ENCODE measurements at places on chromosomes 7 and 10.

GRCh38 chr7:92244808-92245486 lies 767 bp downstream of the KRIT1 start:
- DNase-seq: no peak

- DNase-seq: no peak
These were observed 66.6 kb downstream of the FRMPD2 start for GRCh38 chr10:48207853-48208252.

DNA sequence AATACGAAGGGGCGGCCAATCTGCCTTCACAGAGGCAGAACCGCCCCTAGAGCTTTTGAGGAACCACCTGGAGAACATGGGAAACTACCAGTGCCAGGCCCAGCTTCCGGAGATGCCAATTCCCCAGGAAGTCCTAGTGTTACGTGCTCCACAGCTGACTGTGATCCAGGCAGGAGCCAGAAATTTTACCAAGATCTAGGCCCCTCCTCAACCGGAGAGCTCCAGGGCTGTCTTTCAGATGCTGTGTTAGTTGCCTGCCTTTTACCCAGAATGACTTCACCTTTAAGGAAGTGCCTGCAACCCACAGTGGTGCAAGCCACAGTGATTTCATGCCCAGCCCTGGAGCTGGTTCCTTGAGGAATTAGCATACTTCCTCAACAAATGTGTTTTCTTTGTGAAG lies 62.9 kb downstream of the ELMO1 start:
- DNase-seq: no peak

GRCh38 chr10:71971769-71972555 lies 7.8 kb downstream of the CHST3 start:
- no peak for DNase-seq

GRCh38 chr7:40437498-40437897 lies 302.7 kb downstream of the SUGCT start:
- DNase-seq: no peak

DNA sequence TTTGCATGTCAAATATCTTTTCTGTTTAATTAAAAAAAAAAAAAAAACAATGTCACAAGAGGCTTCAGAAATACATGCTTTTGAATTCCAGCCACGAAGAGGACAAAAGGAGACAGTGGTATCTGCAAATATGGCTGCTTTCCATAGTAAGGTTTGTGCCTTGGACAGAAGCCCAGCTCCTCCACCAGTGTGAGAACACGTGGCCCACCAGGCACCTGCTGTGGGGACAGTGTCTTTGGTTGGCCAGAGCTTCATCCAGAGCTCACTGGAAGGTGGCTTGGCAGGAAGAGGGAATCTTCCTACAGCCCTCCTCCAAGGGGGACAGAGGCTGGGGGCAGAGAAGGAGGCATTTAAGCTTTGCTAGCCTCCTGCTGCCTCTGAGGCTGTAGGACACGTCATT lies 144.6 kb downstream of the GLCCI1 start:
- no peak for DNase-seq

DNA sequence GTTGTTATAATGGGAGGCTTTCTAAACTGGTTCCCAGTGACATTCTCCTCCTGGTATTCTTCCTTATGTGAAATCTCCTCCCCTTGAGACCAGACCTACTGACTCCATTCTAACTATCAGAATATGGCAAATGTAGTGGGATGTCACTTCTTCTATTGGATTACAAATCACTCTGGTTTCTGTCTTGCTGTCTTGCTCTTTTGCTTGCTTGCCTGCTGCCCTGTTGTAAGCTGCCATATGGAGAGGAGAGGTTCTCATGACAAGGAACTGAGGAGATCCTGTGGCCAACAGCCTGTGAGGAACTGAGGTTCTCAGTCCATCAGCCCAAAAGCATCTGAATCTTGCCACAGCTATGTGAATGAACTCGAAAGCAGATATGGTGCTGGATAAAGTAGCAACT lies 4.7 kb upstream of the NRCAM start:
- DNase-seq: no peak

GRCh38 chr7:70005891-70006260 lies 407.6 kb downstream of the AUTS2 start:
- DNase-seq: no peak

- DNase-seq: no peak
These were observed 66.4 kb upstream of the PDCD4 start for GRCh38 chr10:110805292-110805691.

- DNase-seq: no peak
These were observed 105.9 kb upstream of the TMEM168 start for GRCh38 chr7:112896026-112896601.

DNA sequence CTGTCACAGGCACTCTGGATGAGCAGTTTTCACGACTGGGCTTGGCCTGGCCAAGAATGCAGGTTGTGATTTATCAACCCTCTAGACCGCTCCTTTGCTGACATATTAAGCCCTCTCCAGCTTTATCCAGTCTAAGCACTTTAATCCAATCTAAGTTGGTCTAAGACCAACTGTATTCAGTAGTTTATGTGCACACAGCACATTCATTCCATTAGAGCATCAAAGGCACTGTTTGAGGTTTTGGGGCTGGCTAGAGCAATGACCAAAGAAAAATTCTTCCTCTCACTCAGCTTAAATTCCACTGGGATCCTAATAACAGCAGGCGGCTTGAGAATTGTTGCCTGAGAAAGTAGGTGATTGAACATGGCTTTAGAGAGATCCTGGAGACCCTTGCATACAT lies 176.0 kb upstream of the INSYN2A start:
- no peak for DNase-seq

GRCh38 chr7:30027740-30028215 lies 434 bp upstream of the PLEKHA8 start:
- no peak for DNase-seq

DNA sequence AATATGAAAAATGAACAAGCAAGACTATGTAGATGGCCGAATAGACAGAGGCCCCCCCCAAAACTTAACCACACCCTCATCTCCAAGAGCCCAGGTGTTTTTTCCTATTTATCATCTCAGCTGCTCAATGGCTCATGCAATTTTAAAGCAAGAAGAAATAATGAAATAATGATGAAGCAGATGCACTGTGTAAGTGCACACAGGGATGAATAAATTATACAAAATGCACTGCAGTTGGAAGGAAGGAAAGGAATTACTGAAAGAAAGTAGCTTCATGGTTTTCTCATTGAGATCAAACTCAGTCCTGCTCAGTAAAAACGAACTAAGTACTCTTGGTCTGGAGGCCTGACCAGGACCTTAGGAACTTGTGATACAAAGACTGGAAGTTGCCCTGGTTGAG lies 810.1 kb downstream of the NRG3 start:
- no peak for DNase-seq

DNA sequence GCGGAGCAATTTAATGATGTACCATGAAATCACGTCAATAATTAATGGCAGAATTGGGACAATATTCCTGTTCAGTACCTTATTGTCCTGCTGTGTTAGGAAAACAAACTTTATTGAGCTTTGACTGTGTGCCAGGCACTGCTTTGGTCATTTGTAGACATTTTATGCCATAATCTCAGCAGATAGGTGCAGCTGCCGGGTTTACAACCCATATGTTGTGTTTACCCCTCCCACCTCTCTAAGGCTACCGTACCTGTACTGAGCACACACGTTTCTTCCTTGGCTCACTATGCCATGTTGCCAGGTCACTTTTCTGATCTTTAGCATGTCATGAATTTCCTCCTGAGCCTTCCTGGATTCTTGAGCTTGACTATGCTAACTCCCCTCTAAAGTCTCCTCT lies 422.2 kb downstream of the PHTF2 start:
- no peak for DNase-seq

GRCh38 chr7:137096607-137097006 lies 228.2 kb downstream of the CHRM2 start:
- DNase-seq: no peak

DNA sequence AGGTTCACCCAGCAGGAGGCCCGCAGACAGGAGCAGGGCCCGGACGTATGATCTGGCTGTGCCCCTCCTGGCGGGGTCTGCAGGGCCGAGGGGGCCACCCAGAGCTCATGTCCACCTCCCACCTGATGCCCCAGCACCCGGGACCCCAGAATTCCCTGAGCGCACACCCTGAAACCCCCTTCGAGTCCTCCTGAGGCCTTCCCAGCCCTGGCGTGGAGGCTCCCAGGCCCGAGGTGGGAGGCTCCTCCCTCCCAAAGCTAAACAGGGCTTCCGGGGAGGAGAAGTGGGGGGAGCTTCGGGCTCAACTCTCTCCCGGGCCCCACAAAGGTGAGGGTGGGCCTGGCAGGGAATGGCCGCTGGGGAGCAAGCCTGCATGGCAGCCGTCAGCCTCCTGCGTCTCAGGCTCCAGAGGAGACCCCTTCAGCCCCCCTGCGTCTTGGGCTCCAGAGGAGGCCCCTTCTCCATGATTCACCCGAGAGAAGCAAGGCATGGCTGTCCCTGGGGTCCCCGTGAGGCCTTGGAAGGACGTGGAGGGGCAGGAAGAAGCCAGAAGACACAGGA lies 30.2 kb downstream of the MICALL2 start:
- DNase-seq: no peak

- no peak for DNase-seq
These were observed 74.6 kb downstream of the FAM13C start for GRCh38 chr10:59287587-59288255.

GRCh38 chr10:69494626-69495558 lies 43.6 kb downstream of the TSPAN15 start:
- no peak for DNase-seq
